ENCODE measurements at places on chromosomes 5 and 9.

- no peak for DNase-seq
These were observed 45.3 kb upstream of the CDK5RAP2 start for GRCh38 chr9:120625222-120625621.

DNA sequence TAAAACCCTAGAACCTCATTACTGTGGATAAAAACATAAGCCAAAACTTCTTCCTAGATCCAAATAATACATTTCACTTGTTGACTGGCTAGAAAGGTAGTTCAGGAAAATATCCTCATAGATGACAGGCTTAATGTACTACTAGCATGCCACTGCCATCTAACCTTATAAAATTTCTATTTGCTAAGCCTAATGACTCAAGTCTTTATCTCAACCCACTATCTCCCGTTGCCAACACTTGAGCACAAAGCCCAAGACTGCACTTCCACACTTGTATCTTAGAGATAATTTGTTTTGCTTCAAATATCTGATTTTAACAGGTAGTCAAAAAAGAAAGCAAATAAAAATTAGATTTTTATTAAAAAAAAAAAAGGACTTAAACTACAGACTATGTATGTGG is 42.7 kb downstream of the FBXL17 start:
- no peak for DNase-seq

DNA sequence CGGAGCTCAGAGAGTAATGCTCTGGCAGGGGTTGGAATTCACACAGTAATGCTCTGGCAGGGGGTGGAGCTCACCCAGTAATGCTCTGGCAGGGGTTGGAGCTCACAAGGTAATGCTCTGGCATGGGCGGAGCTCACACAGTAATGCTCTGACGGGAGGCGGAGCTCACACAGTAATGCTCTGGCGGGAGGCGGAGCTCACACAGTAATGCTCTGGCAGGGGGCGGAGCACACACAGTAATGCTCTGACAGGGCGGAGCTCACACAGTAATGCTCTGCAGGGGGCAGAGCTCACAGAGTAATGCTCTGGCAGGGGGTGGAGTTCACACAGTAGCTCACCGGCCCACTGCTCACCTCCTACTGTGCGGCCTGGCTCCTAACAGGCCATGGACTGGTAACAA is 47.2 kb upstream of the LPCAT1 start:
- no peak for DNase-seq

DNA sequence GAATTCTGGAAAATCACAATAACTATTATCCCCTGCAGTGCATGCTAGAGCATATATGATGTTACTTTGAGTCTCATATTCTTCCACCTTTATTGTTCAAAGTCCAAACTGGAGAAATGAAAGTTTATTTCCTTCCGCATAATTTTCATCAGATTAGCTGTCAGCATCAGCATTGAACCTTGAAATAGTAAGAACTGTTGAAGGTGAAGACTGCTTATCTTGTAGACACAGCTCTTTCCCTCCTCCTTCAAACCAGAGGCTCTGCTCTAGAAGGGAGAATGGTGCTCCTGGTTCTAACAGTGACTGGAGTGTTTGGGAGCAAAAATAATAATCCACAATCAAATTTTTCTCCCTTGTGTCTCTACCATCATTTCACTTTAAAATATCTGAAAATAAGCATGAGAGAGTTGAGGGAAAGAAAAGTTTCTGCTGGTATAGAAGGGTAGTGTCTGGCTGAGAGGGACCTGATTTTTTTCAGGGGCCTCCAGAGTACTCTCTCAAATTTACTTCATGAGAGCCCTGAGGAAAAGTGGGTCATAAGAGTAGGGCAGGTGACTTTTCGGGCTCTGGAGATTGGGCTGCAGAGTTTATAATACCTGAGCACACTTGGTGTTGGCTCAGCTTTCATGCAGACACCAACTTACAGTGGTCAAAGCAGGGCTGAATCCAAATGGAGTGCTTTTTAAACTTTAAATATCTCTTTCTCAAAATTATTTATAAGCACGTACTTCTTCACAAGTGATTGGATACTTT is 170.4 kb downstream of the ZDHHC21 start:
- no peak for DNase-seq

- DNase-seq: no peak
These were observed 11.9 kb upstream of the SHISAL2B start for GRCh38 chr5:64678374-64678773.

DNA sequence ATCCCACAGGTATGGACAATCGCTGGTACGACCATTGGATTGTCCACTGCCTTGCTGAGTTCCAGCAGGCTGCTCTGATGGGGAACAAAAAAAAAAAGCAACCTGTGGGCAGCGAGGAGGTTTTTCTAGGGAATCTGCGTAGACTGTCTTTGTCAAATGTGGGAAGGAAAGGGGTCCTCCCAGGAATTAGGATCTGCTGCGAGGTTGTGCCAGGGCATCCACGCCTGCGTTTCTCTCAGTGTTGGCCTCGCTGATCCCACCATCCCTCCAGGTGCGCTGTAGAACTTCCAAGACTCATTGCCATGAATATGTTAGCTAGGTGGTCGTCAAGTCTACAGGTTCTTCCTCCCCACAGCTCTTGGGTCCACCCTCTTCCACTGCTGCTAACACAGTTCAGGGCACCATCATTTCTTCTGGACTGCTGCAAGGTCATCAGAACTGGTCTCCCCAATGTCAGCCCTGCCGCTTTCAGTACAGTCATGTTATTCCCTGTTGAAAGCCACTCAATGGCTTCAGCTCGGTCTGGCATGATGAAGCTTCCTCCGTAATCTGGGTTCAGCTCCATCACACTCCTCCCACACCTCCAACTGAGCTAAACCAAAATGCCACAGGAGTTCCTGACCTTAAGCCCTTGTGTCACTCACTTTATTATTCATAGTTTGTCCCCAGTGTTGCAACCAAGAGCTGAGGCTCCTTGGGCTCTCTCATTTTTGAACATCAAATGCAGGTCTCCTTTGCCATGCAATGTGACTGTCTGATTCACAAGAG is 79.5 kb upstream of the DMRT1 start:
- no peak for DNase-seq
